Stimulated activated CD4-positive, alpha-beta T cell treated with anti-CD3 and anti-CD28 coated beads, Interleukin-1b, Interleukin-23, amount 100 ng/mL, for 1 hour (primary cell): ENCODE measurements at places on chromosomes 6 and 20.

GRCh38 chr6:167505782-167506181 lies 180.9 kb downstream of the TTLL2 start:
- DNase-seq = no peak

DNA sequence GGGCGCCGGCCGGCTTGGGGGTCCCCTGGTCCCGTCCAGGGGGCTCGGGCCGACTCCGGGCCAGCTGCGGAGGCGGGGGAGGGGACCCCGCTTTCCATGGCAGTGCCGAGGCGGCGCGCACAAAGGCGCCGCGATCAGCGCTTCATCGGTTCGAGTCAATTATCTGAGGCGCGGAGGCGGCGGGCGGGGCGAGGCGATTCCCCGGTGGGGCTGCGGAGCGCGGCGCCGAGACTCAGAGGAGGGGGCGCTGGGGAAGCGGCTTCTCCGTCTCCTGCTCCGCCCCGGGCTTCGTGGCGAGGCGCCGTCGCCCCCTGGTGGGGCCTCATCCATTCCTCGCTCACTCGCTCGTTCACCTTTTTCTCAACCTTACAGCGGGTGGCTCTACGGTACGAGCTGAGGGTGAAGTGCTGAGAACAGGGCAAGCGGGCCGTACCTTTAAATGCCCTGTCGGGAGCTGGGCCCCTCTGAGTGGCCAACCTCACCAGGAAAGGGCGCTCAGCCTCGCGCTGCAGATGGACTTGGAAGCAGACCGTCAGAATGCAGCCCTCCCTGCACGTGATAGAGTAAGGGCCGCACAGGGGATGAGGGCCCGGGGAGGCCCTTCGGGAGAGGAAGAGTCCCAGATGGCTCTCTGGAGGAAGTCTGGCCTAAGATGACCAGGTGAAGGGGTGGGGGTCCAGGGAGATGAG lies 39.9 kb downstream of the SLC52A3 start:
- peak; percentile 37 for DNase-seq

GRCh38 chr6:157761331-157761921 lies 61.6 kb upstream of the SNX9 start:
- no peak for DNase-seq

DNA sequence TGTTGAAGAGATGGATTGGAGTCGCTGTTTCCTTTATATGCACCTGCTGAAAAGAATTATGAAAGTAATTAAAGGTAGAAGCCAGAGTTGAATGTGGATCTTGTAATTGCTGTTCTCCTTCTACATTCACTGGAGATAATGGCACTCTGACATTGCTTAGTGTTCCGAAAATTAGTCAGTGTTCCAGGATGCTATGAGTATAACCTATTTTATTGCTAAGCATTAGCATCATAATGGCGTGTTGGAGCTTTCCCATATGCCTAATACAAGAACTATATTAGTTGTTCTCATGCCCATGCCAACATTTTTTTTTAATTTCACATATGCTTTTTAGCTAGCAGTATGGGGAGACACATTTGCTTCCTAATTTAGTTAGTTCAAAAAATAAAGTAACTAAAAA lies 236.4 kb downstream of the ARHGAP18 start:
- no peak for DNase-seq

DNA sequence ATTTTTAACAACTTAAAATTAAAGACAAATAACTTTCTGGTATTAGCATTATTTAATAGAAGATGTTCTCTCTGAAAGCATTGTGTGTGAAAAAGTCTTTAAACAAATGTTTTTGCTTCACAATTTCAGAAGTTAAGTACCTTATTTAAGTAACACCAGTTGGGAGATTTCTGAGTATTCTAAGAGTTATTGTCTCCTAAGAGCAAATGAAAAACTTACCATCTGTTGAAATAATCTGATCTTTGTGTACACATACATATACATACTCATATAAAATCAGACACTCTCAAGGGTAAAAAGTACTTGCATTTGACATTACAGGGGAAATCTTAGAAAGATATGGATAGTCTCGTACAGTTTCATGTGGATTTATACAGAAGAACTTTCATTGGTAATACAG lies 2.4 kb downstream of the BTBD3 start:
- no peak for DNase-seq

DNA sequence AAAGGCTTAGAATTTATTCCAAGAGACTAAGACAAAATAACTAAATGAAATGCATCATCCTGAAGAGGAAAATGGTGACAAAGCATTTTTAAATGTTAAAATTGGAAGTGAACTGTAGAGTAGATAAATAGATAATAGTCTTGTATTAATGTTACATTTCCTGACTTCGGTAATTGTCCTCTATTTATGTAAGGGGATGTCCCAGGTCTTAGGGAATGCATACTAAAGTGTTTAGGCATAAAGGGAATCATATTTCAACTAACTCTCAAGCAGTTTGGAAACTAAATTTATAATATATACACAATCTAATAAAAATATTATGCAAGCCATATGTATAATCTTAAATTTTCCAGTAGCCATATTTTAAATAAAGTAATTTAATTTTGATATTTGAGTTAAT lies 159.3 kb downstream of the WDR27 start:
- no peak for DNase-seq

DNA sequence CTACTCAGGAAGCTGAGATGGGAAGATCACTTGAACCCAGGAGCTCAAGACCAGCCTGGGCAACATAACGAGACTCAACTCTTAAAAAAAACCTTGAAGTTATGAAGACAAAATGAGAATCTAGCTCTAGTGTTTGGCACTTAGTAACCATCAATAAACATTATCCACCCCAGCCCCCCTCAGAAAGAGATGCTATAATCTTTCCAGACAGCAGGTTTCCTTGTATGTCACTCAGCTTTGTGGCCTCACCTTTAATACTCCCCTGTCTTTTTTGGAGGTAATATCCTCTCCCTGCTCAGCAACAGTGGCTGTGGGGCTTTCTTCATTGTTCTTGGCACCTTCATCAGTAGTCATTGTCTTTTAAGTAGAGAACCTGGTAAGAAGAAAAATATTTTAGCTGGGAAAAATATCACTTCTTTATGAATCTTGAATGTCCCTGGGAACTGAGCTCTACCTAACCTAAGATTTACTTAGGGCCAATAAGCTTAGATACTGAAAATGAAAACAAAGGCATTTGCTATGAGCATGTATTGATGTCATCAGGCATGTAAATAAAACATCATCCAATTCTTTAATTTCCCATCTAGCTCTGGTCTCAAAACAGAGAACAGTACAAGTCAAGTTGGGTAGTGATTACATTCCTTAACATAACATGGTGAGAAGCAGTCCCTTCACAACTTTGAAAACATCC lies 46.1 kb downstream of the FKBP5 start:
- DNase-seq = no peak

- DNase-seq = no peak
Measured at GRCh38 chr20:6651016-6651415, 116.5 kb upstream of the BMP2 start.

- no peak for DNase-seq
Measured at GRCh38 chr6:4677011-4677750, 99.0 kb upstream of the CDYL start.

GRCh38 chr20:31670371-31671228 lies 32.9 kb downstream of the COX4I2 start:
- no peak for DNase-seq

DNA sequence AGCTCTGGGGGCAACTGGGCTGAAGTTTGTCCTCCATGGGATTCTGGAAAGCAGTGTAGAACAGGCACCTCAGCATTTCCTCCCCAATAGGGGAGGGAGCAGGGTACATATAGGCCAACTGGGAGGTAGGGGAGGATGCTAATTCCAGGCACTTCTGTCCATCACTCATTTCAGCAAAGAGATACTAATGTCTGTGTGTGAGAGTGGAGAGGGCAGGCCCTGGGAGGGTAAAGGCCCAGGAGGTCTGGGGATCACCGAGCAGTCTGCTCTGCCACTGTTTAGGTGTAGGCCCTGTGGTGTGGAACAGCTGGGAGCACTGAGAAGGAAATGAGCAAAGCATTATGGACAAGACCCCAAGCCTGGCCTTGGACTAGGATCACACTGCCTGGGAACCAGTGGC lies 158.7 kb downstream of the SLC24A3 start:
- no peak for DNase-seq

- DNase-seq = no peak
Measured at GRCh38 chr20:57686931-57687652, 22.7 kb downstream of the PMEPA1 start.

GRCh38 chr20:20780127-20780824 lies 67.8 kb upstream of the RALGAPA2 start:
- no peak for DNase-seq

DNA sequence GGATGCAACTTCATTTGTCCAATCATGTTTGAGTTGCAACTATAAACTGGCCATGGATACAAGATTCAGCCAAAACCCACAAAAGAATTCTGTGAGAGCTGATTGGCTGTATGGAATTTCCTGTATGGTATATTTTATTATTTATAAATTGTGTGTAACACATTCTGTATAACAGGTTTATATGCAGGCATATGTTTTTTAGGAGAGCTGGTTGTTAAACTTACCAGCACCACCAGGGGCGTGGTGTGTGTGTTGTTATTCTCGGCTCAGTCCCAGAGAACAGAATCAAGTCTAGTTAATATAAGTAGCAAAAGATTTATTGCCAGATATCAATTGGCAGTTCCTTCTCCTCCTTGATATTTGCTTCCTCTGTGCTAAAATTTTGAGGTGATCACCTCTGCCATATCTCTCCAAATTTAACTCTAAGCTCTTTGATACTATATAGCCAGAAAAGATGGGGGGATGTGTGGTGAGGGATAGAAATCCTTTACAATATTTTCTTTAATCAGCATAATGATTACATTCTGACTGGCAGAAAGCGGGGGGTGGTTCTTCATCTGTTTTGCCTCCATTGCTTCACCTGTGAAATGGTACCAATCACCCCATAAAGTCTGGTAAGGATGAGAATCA lies 22.9 kb downstream of the CNBD2 start:
- no peak for DNase-seq

DNA sequence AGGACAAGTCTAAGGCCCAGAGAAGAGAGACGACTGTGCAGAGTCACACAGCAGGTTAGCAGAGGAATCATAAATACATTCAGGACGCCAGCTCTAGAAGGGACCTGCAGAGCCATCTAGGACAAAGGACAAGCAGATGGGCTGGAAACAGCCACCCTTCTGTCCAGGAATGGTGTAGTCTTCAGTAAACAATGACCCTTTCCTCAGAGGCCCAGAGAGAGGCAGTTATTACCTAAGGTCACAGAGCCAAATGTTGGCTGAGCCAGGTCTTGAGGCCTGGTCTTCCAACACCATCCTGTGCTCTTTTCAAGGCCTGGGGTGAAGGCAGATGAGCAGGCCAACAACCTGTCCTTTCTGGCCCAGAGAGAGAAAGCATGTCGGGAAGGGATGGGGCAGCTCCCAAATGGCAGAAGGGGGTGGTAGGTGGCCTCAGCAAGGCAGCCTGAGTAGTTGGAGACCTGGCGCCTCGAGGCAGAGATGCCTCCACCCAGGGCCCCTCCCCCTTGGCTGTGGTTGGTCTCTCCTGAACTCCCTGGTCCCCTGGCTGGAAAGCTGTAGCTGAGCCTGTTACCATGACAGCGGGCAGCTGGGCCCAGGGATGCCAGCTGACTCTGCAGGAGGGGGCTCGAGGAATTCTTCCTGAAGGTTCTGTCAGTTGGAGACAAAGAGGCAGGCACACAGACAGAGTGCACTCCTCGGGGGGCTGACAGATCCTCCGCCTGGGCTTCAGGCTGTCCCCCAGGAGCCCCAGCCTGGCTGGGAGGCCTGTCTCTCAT lies 24.8 kb downstream of the EPB41L1 start:
- no peak for DNase-seq

DNA sequence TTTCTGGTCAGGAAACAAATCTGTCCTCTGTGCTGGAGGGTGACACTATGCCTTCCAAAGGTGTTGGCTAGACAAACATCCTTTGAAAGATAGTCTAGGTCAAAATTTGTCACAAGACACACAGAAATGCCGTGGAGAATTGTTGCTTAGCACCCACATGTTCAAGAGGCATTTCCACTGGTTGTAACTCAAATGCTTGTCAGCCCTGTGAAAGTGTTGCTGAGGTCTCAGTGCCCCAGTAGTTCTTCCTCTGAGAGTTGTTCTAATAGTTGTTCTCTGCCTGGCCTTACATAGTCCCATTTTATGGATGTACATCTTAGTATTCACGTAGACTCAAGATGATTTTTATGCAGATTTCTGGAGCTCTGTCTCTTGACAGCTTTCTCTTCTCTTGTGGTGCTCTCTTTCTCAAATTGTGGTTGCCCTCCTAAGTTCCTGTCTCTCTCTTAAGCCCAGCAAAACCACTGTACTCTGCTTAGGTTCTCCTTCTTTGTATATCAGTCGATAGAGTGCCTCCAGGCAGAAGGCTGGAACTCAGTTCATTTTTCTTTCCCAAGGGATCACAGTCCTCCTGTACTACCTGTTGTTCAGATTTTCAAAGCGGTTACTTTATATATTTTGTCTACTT lies 39.5 kb upstream of the REV3L start:
- no peak for DNase-seq

DNA sequence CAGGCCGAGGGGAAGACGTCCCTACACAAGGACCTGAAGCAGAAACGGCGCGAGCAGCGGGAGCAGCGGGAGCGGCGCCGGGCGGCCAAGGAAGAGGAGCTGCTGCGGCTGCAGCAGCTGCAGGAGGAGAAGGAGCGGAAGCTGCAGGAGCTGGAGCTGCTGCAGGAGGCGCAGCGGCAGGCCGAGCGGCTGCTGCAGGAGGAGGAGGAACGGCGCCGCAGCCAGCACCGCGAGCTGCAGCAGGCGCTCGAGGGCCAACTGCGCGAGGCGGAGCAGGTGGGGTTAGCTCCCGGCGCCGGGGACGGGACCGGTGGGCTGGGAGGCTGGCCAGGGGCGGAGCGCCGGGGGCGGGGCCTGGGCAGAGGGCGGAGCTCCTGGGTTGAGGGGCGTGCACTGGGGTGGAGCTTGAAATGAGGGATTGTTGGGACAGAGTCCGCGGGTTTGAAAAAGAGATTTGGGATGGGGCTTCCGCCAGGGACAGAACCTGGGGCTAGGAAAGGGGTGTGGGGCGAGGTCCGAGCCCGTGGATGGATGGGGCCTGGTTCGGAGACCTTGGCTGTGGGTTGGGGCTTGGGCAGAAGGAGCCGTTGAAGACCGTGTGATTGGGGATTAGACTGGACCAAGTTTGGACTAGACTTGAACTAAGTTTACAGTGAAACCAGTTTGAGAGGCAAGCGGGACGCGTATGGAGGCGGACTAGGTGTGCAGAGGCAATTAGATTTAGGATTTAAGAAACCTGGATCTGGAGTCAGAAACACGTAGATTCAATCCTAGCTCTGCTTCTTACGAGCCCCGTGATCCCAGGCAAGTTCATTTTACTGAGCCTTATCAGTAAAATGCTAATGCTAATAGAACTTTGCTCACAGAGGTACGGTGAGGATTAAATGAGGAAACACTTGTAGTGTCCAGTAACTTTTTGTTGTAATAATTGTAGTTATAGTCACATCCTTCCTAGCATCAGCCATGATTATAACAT lies 20.9 kb downstream of the DEF6 start:
- no peak for DNase-seq

GRCh38 chr6:30682143-30683117 lies 4.0 kb downstream of the PPP1R18 start:
- peak; percentile 57 for DNase-seq

- DNase-seq = no peak
Measured at GRCh38 chr20:63331741-63332400, 29.3 kb downstream of the CHRNA4 start.
